MM.1S (cell line): ENCODE measurements at places on chromosomes 11 and 22.

- peak; percentile 18 for DNase-seq
- H3K27me3 ChIP-seq = no peaks in the 10 kb centered on the region
- H3K4me3 ChIP-seq = no peak overlapping the region
- no peaks in the 10 kb centered on the region for H3K36me3 ChIP-seq
- H3K27ac ChIP-seq = peak overlapping the region; percentile 60; the same call in 1 of the 2 replicates
These were observed 131.8 kb downstream of the UVRAG start for GRCh38 chr11:75946531-75947530.

GRCh38 chr11:76566811-76567210 is 103.7 kb downstream of the LRRC32 start:
- peak; percentile 82 for DNase-seq
- H3K4me3 ChIP-seq = no peak overlapping the region
- no peaks in the 10 kb centered on the region for H3K36me3 ChIP-seq
- no peaks in the 10 kb centered on the region for H3K27me3 ChIP-seq
- H3K4me1 ChIP-seq = peaks cover 4% of the 10 kb centered on the region; the same call in 1 of the 2 replicates
- H3K27ac ChIP-seq = no peak overlapping the region

GRCh38 chr11:84899740-84900139 is 727.4 kb downstream of the DLG2 start:
- H3K4me3 ChIP-seq = no peak overlapping the region
- no peaks in the 10 kb centered on the region for H3K36me3 ChIP-seq
- no peak for DNase-seq

GRCh38 chr11:69479591-69480271 is 1.7 kb upstream of the LINC01488 start:
- no peak for DNase-seq
- peaks cover 96% of the 10 kb centered on the region for H3K27me3 ChIP-seq
- no peak overlapping the region for H3K27ac ChIP-seq
- H3K4me3 ChIP-seq = no peak overlapping the region
- H3K36me3 ChIP-seq = no peaks in the 10 kb centered on the region

DNA sequence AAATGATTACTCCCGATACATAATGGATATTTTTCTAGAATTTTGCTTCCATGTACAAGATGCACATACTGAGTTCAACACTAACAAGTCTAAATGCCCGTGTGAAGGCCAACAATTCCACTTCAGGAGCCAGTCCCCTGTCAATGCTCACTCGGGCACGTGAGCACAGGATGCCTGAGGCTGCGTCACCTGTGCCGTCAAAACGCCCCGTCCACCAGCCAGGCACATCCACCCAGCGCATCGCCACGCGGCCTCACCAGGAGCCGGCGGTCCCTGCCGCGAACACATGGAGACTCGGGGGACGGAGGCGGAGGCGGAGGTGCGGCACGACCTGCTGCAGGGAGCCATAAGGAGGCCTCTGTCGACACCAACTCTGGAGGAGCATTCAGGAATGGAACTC is 9.8 kb downstream of the TOLLIP start:
- no peak overlapping the region for H3K27ac ChIP-seq
- no peak for DNase-seq
- no peaks in the 10 kb centered on the region for H3K4me1 ChIP-seq
- no peak overlapping the region for H3K4me3 ChIP-seq
- H3K27me3 ChIP-seq = no peaks in the 10 kb centered on the region

GRCh38 chr11:70255477-70256116 is 14.9 kb upstream of the PPFIA1 start:
- no peaks in the 10 kb centered on the region for H3K4me1 ChIP-seq
- peaks cover 55% of the 10 kb centered on the region for H3K27me3 ChIP-seq
- DNase-seq = no peak
- no peaks in the 10 kb centered on the region for H3K36me3 ChIP-seq
- H3K4me3 ChIP-seq = no peak overlapping the region

DNA sequence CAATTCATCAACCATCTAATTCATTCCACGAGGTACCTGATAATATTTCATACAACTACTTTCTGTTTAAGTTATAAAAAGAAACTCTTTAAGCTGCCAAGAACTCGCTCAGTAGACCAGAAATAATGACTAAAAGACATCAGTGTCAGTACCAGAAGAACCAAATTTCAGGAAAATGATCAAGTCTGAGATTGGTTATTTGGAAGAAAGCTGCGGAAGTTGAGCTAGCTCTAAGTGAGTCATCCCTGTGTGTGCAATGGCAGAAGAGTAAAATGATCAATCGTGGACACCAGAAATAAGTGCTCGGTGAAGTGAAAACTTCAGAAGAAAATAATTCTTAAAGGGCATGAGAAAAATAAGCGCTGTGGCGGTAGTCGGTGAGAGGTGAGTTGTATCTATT is 933.2 kb upstream of the CHORDC1 start:
- no peak for DNase-seq
- H3K27ac ChIP-seq = no peak overlapping the region
- H3K36me3 ChIP-seq = no peaks in the 10 kb centered on the region
- H3K27me3 ChIP-seq = no peaks in the 10 kb centered on the region
- peaks cover 3% of the 10 kb centered on the region; the same call in 1 of the 2 replicates for H3K4me1 ChIP-seq

GRCh38 chr11:12137938-12138731 is 27.7 kb downstream of the MICAL2 start:
- no peaks in the 10 kb centered on the region for H3K36me3 ChIP-seq
- H3K27ac ChIP-seq = no peak overlapping the region
- peaks cover 24% of the 10 kb centered on the region for H3K4me1 ChIP-seq
- DNase-seq = no peak

- H3K36me3 ChIP-seq = no peaks in the 10 kb centered on the region
- no peak overlapping the region for H3K4me3 ChIP-seq
- no peak for DNase-seq
These were observed 144.5 kb downstream of the SPON1 start for GRCh38 chr11:14107050-14107430.

GRCh38 chr22:39408173-39408572 is 8.6 kb downstream of the TAB1 start:
- H3K4me1 ChIP-seq = peaks cover 9% of the 10 kb centered on the region
- no peak overlapping the region for H3K27ac ChIP-seq
- no peaks in the 10 kb centered on the region for H3K27me3 ChIP-seq
- no peak overlapping the region for H3K4me3 ChIP-seq
- 0 out of 2 replicates have a peak, but pooled peaks cover 5% of the 10 kb centered on the region for H3K36me3 ChIP-seq
- no peak for DNase-seq

- H3K4me3 ChIP-seq = no peak overlapping the region
- H3K4me1 ChIP-seq = no peaks in the 10 kb centered on the region
- H3K36me3 ChIP-seq = no peaks in the 10 kb centered on the region
- H3K27ac ChIP-seq = no peak overlapping the region
- peak; percentile 63 for DNase-seq
These were observed 38.2 kb downstream of the OR10A6 start for GRCh38 chr11:7892840-7893254.

DNA sequence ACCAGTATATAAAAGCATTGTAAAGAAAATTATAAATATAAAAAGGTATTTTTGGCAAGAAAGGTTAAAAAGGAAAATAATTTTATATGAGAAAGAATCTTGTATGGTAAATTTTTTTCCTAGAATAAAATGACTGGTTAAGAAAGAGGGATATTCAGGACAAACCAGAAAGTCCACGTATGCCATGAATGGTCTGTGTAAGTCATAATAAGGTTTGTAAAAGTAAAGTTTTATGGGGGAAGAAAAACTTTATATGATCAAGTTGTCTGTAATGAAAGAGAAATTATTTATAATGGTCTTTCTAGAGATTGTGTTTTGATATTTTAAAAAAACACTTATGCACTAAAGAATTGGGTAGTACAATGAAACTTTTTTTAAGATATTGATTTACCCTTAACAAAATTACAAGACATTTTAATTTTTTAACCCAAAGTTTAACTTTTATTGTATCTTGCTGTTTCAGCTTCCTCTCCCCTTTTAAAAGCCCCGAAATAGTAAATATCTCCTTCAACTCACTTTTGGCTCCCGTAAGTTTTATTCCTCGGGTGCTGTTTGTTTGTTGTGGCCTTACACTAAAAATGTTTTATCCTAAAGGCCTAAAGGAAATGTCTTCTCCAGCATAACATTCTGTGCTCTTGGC is 47.7 kb downstream of the AMOTL1 start:
- H3K4me3 ChIP-seq = no peak overlapping the region
- DNase-seq = no peak
- peaks cover 6% of the 10 kb centered on the region for H3K36me3 ChIP-seq
- H3K27me3 ChIP-seq = no peaks in the 10 kb centered on the region

- peaks cover 49% of the 10 kb centered on the region for H3K4me1 ChIP-seq
- H3K27ac ChIP-seq = peak overlapping the region; percentile 58; the same call in 1 of the 2 replicates
- H3K27me3 ChIP-seq = no peaks in the 10 kb centered on the region
- peak; percentile 55 for DNase-seq
These were observed 639 bp downstream of the CRY2 start for GRCh38 chr11:45847911-45848316.

- no peak overlapping the region for H3K4me3 ChIP-seq
- DNase-seq = no peak
- H3K27ac ChIP-seq = no peak overlapping the region
- H3K4me1 ChIP-seq = peaks cover 15% of the 10 kb centered on the region
- H3K27me3 ChIP-seq = no peaks in the 10 kb centered on the region
- no peaks in the 10 kb centered on the region for H3K36me3 ChIP-seq
These were observed 256.9 kb downstream of the KIRREL3 start for GRCh38 chr11:126743628-126744027.

- H3K27me3 ChIP-seq = peaks cover 7% of the 10 kb centered on the region
- peaks cover 27% of the 10 kb centered on the region for H3K4me1 ChIP-seq
- H3K4me3 ChIP-seq = no peak overlapping the region
- no peak for DNase-seq
These were observed 19.2 kb upstream of the APOBEC3A start for GRCh38 chr22:38938221-38938620.

- no peak overlapping the region for H3K4me3 ChIP-seq
- no peaks in the 10 kb centered on the region for H3K36me3 ChIP-seq
- peaks cover 37% of the 10 kb centered on the region for H3K27me3 ChIP-seq
These were observed 1.2 kb upstream of the TNFRSF13C start for GRCh38 chr22:41927813-41928212.

- H3K4me1 ChIP-seq = peaks cover 8% of the 10 kb centered on the region; the same call in 1 of the 2 replicates
- peak within 1 kb of the TSS; percentile 98 for H3K4me3 ChIP-seq
- H3K27me3 ChIP-seq = no peaks in the 10 kb centered on the region
- DNase-seq = peak; percentile 66
These were observed at the start of gene PTPMT1 for GRCh38 chr11:47565340-47566148. Gene PTPMT1 (plus strand): TSS chr11:47565599. CDS start chr11:47565623, 24 bp downstream.

- peak within 1 kb of the TSS; percentile 89 for H3K4me3 ChIP-seq
- no peak for DNase-seq
These were observed at the start of gene ARHGEF17 for GRCh38 chr11:73308003-73308960. Gene ARHGEF17 (plus strand): TSS chr11:73308276. CDS start chr11:73308639, 363 bp downstream.
